ENCODE measurements at places on chromosomes 11 and 22.

DNA sequence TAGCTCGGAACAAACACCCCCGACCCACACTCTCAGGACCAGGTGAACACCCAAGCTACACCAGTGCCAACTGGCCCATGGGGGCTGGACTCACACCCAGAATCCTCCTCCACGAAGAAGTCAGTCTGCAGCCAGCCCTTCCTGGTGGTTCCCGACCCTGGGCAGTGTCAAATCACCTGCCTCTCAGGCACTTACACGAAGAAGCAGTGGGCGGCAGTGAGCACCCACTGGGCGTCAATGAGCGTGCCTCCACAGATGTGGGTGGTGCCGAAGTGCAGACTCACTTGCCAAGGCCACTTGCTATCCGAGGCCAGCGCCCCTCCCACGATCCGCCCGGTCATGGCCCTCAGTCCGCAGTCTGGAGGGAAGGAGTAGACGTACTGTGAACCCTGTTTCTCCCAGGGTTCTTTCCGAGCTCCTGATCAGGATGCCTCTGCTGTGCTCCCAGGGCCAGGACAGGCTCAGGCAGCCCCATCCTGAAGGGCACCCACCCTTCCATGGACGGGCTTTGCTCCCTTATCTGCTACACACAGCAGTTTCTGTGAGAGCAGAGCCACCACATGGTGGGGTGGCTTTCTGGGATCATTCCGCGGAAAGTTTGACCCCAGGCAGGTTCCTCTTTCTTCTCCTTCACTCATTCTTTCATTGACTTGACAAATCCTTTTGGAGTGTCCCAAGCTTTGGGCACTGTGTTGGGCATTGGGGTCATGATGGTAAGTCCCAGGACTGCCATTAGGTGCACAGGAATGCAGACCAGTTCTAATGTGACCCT is 19.4 kb downstream of the TMPRSS13 start:
- DNase-seq: no peak

GRCh38 chr11:118198370-118198769 is 21.9 kb upstream of the SCN2B start:
- peak; percentile 45 for DNase-seq

DNA sequence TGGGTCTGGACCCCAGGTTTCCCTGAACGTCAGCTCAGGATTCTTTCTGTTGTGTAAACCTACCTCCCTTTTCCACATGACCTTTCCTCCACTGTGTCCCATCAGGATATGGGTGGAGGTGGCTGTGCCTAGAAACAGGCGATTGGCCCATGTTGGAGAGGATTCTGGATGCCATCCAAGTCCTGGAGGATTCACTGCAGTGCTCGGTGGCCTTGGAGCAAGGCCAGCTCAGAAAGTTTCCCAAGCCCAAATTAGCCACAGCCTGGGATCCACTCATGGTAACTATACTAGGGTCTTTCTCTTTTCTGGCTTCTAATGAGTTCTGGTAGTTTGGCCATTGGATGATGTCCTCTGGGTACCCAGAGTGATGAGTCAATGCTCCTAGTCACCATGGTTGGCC is 141.6 kb downstream of the SNX19 start:
- peak; percentile 42 for DNase-seq

DNA sequence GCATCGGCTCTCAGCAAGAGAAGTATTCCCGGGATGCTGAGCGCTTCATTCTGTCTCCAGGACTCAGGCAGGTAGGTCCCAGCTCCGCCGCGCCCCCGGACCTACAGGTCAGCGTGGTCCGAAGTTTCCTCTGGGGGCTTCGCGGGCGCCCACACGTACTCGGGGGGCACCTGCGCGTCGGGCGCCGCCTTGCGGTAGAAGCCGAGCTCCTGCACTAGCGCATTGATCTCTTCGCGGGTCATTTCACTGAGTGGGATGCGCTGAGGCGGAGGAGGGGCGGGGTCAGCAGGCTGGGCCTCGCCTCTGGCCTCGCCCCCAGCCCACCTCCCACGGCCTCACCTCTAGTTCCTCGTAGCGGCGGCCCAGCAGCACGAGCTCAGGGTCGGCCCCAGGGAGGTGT is 2.5 kb downstream of the SELENOM start:
- no peak for DNase-seq

- no peak for DNase-seq
Observed at GRCh38 chr22:30044369-30044768, 35.9 kb upstream of the HORMAD2 start.

- no peak for DNase-seq
Observed at GRCh38 chr11:45031912-45032519, 81.3 kb upstream of the TP53I11 start.

GRCh38 chr11:9095421-9095820 is 4.0 kb upstream of the SCUBE2 start:
- DNase-seq: no peak

GRCh38 chr11:107018902-107019493 is 722 bp upstream of the GUCY1A2 start:
- DNase-seq: no peak

- no peak for DNase-seq
Observed at GRCh38 chr11:86671531-86672006, 847 bp downstream of the ME3 start.

DNA sequence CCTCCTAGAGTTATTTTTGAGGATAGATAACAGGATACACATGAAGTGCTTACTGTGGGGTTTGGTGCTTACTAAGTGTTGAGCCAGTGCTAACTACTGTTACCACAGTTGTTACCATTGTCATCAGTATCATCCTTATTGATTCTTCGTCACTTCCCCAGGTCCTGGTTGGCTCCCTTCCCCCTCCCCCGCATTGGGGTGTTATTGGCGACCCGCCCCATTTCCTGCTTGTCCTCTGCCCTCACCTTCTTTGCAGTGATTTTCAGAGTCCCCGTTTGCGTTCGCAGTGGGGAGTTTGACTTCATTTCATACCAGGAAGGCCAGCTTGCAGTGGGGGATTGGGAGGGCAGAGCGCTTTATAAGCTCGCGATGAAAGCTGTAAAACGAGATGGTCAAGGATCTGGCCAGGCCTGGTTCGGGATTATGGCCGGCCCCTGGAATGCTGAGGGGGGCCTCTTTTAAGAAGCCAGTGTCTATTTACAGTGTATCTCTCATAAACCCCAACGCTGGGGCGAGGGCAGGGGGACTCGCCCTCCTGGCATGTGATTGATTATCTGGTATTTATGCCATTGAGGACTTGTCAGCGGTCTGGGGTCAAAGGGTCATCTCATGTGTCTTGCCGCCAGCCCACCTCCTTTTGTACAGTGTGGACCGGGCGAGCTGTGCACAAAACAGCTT is 84.6 kb upstream of the NNMT start:
- no peak for DNase-seq

DNA sequence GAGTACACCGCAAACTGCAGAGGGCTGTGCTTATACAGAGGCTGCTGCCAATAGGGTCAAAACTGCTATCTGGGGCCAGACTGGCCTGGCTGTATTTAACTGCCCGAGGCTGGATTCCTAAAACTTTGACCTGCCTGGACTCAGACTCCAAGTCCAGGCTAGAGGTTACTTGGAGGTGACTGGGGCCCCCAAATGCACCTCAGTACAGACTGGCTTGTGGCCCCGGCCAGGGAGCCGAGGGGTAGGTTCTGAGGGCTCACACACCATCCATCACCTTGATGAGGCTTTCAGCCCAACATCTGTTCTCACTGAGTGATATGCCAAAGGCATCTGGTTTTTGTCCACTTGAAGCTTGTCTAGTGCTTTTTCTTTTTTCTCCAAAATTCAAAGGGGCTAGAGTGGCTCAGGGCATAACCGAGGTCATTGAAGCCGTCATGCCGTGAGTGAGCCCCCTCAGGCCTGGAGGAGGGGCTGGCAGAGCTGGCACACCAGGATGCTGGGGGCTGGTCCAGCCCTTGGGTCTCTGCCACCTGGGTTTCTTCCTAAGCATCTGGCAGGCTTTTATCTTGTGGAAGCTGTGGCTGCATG is 52.4 kb upstream of the TTLL12 start:
- DNase-seq: no peak

GRCh38 chr11:11028017-11028692 is 170.3 kb upstream of the ZBED5 start:
- peak; percentile 50 for DNase-seq

DNA sequence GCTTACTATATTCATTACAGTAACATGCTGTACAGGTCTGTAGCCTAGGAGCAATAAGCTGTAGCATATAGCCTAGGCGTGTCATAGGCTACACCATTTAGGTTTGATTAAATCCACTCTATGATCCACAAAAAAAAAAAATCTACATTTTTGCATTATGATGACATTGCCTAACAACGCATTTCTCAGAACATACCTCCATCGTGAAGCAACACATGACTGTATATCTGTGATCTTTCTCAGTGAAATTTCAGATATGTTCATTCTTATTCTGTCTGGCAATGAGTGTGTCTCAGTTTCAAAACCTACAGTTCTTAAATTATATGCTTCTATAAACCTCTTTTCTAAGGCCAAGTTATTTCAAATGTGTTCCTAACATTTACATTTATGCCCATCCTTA is 140.3 kb downstream of the CADM1 start:
- DNase-seq: no peak

DNA sequence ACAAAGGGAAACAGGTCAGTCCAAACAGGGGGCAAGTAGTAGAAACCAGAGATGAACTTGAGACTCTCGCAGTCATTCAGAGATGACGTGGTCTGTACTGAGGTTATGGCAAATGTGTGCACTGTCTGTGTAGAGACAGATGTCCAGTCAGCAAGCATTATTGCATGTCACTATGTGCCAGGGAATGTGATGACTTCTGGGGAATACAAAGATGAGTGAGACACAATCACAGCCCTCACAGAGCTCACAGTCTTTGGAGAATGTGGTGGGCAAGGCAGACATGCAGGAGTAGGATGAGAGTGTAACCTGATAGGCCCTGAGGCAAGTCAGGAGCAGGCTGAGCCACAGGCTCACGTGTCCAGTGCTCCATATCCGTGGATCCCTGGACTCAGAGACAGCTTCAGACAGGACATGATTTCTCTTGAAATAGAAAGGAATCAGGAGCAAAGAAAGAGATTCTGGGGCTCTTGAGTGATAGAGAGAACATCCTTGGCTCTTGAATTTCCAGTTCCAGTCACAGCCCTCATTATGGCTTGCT is 550.7 kb downstream of the ETS1 start:
- no peak for DNase-seq
